ENCODE measurements at places on chromosomes 7 and 10. TPM values are rescaled to one million over a fixed set of nuclear protein-coding genes. Genes with fewer than 3 reads are reported as not detected.
A peak's percentile ranks its signal among the peaks of the same experiment; 100 is the strongest.

The C10orf90 gene
- not detected for total RNA-seq

The SLC13A1 gene
- total RNA-seq: not detected

The CABCOCO1 gene
- total RNA-seq: 0.24 TPM

The FRAT2 gene
- total RNA-seq: 9.1 TPM

The ASB10 gene
- not detected for total RNA-seq

The ARHGAP22 gene
- total RNA-seq: 3.5 TPM

The GPR26 gene
- not detected for total RNA-seq

GRCh38 chr7:494259-494687 is 25.4 kb downstream of the PDGFA start:
- DNase-seq: no peak

- no peak for DNase-seq
Measured at GRCh38 chr10:8768852-8769251, 714.4 kb downstream of the GATA3 start.

DNA sequence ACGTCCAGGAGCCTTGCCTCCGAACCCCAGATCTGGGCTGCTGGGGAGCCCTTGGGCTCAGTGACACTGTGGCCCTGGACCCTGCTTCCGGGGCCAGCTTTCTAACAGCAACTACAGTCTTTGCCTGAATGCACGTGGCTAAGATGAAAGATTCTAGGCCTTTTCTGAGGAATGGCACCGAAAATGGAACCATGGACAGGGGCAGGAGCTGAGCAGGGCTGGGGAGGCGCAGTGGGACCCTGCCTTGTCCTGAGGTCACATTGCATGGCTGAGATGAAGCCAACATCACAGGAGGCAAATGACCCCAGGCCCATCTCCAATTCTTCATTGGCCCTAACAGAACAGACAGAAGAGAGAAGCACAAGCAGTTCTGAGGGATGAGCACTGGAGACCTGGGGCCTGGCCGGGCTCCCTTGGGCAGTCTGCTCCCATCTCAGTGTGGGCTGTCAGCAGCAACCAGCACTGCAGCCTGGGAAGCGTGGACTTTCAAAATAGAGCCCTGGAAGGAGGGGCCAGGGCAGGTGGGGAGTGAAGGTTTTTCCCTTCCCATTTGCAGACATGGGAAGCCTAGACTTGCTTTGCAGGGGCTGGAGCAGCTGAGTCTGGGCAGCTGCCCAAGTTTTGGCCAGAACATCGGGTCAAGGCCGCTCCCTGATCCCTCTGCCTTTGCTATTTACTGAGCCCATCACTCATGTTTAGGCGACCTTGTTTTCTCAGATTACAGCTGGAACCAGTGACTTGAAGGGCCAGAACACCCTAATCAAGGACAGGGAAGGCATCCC is 114.4 kb upstream of the TCERG1L start:
- DNase-seq: no peak

DNA sequence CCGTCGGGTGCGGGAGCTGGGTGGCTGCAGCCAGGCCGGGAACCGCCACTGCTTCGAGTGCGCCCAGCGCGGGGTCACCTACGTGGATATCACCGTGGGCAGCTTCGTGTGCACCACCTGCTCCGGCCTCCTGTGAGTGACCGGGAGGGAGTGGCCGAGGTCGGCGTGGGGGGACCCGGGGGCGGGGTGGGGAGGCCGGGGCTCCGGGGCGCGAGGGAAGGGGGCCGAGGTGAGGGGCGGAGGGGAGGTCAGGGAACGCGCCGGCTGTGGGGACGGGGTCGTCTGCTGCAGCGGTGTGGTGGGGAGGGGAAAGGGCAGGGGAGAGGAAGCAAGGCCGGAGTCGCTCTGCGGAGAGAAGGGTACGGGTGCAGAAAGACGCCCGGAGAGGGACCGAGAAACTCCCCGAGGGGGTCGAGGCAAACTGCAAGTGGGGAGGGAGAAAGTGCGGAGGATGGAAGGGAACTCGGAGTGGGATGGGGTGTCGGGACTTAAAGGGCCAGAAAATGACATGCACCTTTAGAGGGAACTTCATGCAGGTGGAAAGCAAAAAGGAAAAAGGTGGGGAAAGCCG is 518 bp downstream of the AGFG2 start:
- no peak for DNase-seq

DNA sequence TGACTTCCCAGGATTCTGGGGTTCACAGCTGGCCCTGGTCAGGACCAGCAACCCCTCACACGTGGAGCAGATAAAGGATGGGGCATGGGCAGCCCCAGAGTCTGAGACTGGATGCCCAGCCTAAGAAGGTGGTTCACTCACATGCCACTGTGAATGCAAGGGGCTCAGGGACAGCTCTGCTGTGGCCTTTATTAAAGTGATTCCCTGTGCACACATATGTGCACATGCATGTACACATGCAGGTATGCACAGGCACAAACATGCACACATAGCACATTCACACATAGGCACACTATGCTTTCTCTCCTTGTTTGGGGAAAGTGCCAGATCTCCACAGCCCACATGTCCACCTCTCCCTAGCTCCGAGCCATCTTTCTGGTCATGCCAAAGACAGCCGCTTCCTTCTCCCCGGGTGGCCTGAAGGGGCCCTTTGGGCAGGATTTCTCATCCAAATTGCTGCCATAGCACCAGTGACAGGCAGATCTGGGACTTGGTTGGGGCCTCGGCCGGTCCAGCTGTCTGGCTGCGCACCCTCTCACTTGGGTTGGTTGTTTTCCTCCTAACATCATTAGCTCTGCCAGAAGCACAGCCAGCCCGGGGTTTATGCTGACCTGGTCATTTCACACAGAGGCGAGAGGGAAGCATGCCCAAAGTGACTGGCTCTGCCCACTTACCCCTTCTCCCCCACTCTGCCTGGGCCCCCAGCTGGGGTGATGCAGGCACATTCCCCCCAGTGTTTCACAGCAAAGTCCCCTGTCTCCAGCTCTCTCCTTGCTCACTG is 1.4 kb downstream of the GCK start:
- DNase-seq: no peak

- DNase-seq: no peak
Measured at GRCh38 chr7:80923211-80923612, 4.4 kb upstream of the SEMA3C start.

GRCh38 chr7:28037220-28038010 is 143.2 kb downstream of the JAZF1 start:
- DNase-seq: peak; percentile 95

All from Caki2 (cell line).